ENCODE measurements at places on chromosomes 12 and 14. TPM values are rescaled to one million over a fixed set of nuclear protein-coding genes. Genes with fewer than 3 reads are reported as not detected.
A peak's percentile ranks its signal among the peaks of the same experiment; 100 is the strongest.

GRCh38 chr14:105449276-105450122 is 25.1 kb upstream of the CRIP2 start:
- DNase-seq = no peak

OR10G2 gene
- not detected for polyA plus RNA-seq

GRCh38 chr12:51190820-51191219 is 17.9 kb upstream of the TFCP2 start:
- no peak for DNase-seq

DNA sequence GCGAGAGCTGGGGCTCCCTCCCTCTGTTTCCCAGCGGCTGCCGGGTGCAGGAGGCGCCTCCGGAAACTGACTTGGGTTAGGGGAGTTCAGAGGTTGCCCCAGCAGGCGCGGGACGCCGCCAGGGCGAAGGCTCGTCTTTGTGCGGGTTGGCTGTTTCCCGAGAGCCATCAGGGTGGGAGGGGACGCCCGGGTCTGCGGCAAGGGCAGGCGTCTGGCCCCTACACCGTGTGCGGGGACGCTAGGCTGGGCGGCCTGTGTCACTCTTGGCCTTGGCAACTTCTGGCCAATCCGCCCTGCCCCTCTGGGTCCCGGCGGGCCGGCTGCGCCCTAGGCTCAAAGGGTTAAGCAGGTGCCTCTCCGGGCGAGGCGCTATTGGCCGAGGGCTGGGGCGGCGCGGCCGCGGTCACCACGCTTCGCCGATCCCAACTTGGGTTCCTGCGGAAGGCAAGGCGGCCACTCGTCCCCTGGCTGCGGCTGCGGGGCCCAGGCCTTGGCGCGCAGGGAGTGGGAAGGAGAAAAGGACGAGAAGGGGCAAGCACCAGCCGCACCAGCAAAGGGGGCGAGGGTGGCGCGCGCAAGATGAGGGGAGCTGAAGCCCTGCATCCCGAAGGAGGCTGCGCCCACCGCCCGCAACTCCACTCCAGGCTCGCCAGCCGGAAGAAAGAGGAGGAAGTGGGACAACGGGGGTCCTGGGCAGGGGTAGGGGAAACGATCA is 5.6 kb upstream of the NPAS3 start:
- DNase-seq = no peak

DHRS2 gene
- 0.18 TPM for polyA plus RNA-seq

GRCh38 chr12:111219440-111219839 is 149.5 kb downstream of the PHETA1 start:
- DNase-seq = no peak

EIF2S3B gene
- 0.59 TPM for polyA plus RNA-seq

GRCh38 chr12:12908252-12908651 is 16.9 kb downstream of the GPRC5A start:
- DNase-seq = no peak

FGF6 gene
- 12.8 TPM for polyA plus RNA-seq

OAS3 gene
- polyA plus RNA-seq = 8.1 TPM

DNA sequence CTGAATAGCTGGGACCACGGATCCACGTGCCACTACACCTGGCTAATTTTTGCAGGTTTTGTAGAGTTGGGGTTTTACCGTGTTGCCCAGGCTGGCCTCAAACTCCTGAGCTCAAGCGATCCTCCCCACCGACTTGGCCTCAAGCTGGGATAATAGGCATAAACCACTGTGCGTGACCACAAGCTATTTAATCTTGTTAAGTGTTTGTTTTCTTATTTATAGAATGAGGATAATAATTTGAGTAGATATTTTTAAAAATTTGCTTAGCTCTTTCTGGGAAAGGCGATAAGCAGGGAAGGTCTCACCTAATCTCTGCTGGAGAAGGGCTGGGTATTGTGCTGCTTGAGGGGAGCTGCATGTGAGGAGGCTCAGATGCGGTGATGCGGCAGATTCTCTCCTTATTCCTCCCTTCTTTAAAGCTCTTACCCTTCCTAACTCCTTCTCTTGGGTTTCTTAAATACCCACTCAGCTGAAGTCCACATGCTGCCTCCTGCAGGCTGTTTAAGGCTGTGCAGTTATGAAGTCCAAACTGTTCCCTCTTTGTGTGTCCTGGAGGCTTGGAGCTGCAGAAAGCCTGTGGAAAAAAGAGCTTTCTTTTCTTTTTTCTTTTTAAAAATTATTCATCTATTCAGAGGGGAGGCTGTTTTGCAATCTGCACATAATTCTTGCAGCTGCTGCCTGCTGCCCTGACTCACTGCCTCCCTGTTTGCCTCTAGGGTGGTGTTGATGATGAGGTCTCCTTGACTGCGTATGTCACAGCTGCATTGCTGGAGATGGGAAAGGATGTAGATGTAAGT is 37.9 kb downstream of the A2ML1 start:
- DNase-seq = peak; percentile 44

DNA sequence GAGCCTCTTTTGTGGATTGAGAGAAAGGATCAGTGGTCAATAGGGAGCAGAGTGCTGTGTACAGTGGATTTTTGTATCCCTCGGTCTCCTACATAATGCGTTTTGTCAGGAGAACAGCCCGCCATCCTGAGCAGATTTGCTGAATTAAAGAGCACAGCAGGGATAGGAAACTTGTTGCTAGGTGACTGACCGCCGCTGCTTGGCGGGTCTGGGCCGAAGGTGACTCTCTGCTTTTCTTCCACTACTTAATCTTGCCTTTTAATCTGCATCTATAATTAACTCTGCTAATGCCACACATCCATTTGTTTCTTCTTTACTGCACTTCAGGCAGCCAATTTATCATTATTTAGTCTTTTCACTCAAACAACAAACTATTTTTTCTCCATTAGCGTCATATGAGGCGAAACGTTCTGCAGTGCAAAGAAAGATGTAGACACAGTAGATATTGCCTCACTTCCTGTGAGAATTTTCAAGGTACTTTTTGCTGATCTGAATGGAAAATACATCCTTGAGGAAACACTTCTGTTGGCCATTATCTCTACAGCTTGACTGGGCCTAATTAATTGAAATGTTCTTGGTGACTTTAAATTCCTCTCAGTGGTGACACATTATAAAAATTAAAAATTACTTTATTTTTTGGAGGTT is 108.0 kb downstream of the PPM1A start:
- peak; percentile 5 for DNase-seq

GRCh38 chr12:28026701-28027100 is 54.2 kb upstream of the PTHLH start:
- no peak for DNase-seq

DNA sequence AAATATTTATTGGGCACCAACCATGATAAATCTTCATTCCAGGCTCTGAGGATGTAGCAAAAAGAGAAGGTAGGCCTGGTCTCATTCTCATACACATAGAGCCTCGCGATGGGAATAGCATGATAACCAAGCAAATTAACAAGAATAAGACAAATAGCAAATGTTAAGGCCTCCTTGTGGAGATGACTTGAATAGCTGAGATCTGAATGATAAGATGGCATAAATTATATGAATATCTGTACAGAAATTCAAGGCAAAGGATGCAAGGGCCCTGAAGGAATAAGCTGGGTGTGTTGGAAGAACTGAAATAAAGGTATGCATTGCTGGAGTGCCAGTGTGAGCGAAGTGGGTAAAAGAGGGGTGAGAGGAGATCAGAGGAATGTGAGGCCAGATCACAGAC is 114.8 kb downstream of the ALX1 start:
- DNase-seq = no peak

DNA sequence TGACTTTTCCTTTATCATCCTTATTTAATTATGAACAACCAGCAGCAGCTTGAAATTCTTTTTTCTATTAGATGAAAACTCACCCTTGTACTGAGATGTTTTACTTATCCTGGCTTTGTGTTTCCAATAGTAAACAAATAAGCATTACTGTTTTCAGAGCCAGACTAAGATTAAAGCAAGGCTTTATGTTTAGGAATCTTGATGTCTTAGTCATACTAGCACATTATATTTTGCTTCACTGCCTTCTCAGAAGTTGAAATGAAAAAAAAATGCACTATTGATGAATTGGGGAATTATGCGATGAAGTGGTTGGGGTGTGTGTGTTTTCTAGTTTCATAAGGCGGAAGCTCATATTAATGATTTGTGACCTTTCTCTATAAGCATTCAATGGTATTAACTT is 301.2 kb upstream of the E2F7 start:
- no peak for DNase-seq

DNA sequence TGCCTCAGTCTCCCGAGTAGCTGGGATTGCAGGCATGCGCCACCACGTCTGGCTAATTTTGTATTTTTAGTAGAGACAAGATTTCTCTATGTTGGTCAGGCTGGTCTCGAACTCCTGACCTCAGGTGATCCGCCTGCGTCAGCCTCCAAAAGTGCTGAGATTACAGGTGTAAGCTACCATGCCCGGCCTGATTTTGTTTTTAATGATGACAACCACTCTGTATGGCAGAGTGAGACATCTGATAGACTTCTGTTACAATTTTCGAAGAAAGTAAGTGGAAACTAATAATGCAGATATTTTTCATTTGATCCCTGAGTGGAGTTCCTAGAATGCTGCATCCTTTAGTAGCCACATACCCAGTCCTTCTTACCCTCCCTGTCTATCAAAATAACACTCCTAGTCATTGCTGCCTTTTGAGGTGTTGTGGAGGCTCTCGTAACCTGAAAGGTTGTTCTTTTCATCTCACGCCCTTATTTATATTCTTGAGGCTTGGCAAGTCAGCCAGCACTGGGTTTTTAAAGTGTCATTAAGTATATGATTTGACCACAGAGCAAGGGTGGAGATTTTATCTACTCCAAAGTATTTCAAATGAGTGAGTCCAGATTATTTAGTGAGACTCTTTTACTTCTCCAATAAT is 5.9 kb upstream of the EID3 start:
- DNase-seq = no peak

DNA sequence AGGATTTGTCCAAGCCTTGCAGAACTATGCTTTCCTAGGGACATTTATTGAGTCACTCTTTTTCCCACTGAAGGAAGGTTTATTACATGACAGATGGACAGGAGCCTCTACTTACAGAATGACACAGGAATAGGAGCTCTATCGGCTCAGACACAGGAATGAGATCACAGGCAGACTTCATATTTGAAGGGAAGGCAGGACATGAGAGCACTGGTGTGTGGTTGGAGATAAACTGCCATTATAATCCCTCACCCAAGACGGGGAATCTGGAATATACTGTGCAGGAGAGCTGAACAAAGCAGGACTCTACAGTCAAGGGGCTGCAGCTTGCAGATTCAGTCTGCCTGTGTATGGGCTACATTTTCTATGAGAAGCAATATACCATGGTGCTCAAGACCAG is 26.8 kb upstream of the IL22 start:
- DNase-seq = no peak

DNA sequence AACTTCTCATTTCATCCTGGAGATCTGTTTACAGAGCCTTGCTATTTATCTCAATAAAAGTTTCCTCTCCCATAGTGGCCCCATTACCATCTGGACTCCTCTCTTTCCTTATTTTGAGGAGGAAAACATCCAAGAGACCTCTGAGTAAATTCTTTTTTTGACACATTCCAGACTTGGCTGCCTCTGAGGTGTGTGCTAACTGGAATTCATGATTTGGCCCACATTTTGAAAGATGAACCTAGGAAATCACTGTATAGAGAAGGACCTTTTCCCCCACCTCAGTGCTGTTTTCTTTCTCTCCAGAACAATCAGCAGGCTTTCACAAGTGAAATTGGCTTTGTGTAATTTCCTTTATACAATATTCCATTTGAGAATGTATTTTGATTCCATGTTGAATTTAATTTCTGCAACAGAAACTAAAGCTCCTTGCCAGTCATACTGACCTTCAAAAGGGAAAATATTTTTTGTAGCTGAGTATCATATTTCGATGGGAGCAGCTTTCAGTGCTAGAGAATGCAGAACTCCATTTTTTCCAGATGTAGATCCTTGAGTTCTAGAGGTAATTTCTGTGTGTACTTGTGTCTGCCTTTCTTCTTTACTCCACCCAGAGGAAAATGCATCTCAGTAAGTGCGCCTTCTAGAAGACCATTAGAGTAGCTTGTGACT is 244.9 kb upstream of the RGS6 start:
- no peak for DNase-seq

PUS1 gene
- polyA plus RNA-seq = 7.4 TPM

LUM gene
- 502 TPM for polyA plus RNA-seq

DNA sequence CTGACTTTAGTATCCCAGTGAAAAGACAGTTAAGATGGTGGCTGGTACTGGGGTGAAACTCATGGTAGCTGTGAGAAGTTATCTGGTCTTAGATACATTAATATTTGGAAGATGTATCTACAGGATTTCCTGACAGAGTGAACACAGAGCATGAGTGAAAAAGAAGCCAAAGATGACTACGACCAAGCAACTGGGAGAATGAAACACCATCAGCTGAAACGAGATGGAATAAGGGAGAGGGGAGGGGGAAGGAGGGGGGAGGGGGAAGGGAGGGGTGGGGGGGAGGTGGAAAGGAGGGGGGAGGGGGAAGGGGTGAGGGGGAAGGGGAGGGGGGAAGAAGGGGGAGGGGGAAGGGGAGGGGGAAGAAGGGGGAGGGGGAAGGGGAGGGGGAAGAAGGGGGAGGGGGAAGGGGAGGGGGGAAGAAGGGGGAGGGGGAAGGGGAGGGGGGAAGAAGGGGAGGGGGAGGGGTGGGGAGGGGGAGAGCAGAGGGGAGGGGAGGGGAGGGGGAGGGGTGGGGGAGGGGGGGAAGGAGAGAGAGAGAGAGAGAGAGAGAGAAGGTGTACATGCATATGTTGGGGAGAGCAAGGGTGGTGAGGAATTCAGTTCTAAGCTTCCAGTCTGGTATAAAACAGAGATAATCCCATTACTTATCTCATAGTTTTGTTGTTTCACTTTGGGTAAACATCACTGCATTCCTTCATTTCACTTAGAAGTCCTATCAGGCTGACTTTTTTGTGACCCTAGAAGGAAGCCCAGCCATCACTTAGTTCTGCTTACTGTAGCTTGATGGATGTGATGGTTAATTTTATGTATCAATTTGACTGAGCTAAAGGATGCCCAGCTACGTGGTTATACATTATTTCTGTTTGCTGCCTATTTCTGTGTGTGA is 73.9 kb downstream of the SPPL3 start:
- DNase-seq = no peak

GRCh38 chr12:102951841-102952240 is 5.6 kb upstream of the ASCL1 start:
- DNase-seq = no peak

SLC24A4 gene
- polyA plus RNA-seq = 3.2 TPM

B4GALNT3 gene
- polyA plus RNA-seq = 8.7 TPM

All from muscle of arm (tissue), 14 donors.